ENCODE measurements at places on chromosomes 1 and 21. TPM values are rescaled to one million over a fixed set of nuclear protein-coding genes. Genes with fewer than 3 reads are reported as not detected.

GRCh38 chr1:168054117-168054516 is 82.6 kb downstream of the GPR161 start:
- H3K4me3 ChIP-seq, result no peak overlapping the region
- H3K36me3 ChIP-seq, result peaks cover 6% of the 10 kb centered on the region
- H3K4me1 ChIP-seq, result peaks cover 3% of the 10 kb centered on the region
- no peaks in the 10 kb centered on the region for H3K27me3 ChIP-seq
- H3K27ac ChIP-seq, result no peak overlapping the region

- H3K4me3 ChIP-seq, result peak overlapping the region; percentile 90
- H3K27me3 ChIP-seq, result no peaks in the 10 kb centered on the region
- peaks cover 33% of the 10 kb centered on the region for H3K36me3 ChIP-seq
- peaks cover 40% of the 10 kb centered on the region for H3K4me1 ChIP-seq
- DNase-seq, result no peak
Measured at GRCh38 chr1:156752843-156753482, 1.5 kb upstream of the HDGF start.

- DNase-seq, result no peak
- H3K4me3 ChIP-seq, result no peak overlapping the region
- H3K36me3 ChIP-seq, result no peaks in the 10 kb centered on the region
Measured at GRCh38 chr1:238954865-238955264, 431.5 kb upstream of the CHRM3 start.

DNA sequence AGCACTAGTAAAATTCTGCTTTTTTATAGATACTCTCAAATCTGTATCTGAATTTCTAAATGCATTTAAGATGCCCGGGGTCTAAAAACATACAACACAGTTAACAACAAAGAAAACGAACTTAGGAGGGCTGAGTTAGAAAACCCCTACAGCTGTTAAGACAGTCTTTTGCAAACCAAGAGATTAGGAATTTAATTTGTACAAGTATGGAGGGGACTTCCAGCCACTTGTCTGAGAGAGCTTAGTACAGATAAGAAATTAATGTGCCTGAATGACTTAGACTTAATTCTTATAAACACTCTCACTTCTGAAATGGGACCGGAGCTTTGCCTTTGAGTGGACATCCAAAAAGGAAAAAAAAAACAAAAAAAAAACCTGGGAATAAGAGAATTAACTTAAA is 61.6 kb downstream of the SMYD3 start:
- no peak overlapping the region for H3K27ac ChIP-seq
- H3K4me3 ChIP-seq, result no peak overlapping the region
- H3K4me1 ChIP-seq, result no peaks in the 10 kb centered on the region
- no peaks in the 10 kb centered on the region for H3K27me3 ChIP-seq
- DNase-seq, result no peak

GRCh38 chr1:111598544-111598943 is 21.0 kb upstream of the RAP1A start:
- peaks cover 97% of the 10 kb centered on the region for H3K4me1 ChIP-seq
- DNase-seq, result peak; percentile 58
- no peaks in the 10 kb centered on the region for H3K27me3 ChIP-seq
- peak overlapping the region; percentile 12 for H3K4me3 ChIP-seq
- peaks cover 12% of the 10 kb centered on the region for H3K36me3 ChIP-seq

DNA sequence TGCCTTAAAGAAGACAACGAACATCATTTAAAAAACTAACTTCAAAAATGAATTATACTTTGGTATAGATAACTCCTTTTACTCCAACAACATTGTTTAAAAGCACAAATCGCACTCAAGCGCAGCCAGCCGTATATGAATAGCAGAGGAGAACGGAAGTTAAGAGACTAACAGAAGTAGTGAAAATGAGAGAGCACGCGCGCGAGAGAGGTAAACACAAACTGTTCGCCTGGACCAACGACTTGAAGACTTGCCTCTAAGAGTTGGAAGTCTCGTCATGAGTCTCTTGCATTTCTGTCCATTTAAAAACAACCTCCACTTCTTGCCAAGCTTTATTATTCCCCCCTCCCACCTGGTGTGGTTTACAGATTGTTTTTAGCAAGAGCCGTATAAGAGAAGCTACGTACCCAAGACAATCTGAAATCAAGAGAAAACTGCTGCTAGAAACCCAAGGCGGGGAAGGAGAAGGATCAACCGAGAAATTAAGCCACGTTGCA is 479 bp downstream of the SELENOF start:
- peaks cover 44% of the 10 kb centered on the region for H3K4me1 ChIP-seq
- H3K27ac ChIP-seq, result no peak overlapping the region
- no peak overlapping the region for H3K4me3 ChIP-seq
- peak; percentile 50 for DNase-seq

- no peak for DNase-seq
- no peaks in the 10 kb centered on the region for H3K36me3 ChIP-seq
Measured at GRCh38 chr21:43812139-43812821, 22.9 kb downstream of the RRP1 start.

DNA sequence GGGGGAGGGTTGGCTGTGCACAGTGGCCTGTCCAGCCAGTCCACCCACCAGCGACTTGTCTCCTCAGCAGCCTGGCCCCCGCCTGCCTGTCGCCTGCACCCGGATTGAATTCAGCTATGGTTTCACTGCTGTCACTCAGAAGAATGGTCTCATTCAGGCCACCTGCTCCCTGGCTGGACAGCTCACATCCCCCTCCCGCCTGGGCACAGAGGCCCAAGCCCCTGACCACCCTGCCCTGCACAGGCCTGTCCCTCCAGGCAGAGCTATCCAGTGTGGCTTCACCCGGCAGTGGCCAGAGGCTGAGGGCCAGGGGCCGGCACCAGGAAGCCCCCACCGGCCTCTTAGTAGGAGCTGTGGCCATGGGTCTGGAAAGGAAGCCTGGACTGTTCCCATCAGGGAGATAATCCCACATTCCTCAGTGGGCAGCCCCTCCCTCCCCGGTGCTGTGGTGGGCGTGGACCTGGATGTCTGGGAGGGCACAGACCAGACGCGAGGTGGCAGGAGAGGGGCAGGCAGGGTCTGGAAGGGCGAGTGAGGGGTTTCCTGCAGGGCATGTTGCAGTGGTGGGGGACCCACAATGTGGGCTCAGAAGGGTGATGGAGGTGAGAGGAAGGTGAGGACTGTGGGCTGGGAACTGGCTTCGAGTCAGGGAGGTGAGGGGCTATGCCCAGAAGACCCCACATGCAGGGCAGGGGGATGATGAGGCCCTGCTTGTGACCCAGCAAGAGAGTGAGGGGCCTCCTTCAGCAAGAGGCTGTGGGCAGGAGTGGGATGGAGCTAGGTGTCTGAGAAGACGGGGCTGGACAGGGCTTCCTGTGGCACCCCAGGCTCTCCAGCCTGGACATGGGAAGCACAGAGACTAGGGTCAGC is 30.4 kb downstream of the WNT9A start:
- peaks cover 2% of the 10 kb centered on the region for H3K27me3 ChIP-seq
- no peak overlapping the region for H3K27ac ChIP-seq
- H3K36me3 ChIP-seq, result no peaks in the 10 kb centered on the region
- DNase-seq, result no peak
- H3K4me3 ChIP-seq, result no peak overlapping the region

DNA sequence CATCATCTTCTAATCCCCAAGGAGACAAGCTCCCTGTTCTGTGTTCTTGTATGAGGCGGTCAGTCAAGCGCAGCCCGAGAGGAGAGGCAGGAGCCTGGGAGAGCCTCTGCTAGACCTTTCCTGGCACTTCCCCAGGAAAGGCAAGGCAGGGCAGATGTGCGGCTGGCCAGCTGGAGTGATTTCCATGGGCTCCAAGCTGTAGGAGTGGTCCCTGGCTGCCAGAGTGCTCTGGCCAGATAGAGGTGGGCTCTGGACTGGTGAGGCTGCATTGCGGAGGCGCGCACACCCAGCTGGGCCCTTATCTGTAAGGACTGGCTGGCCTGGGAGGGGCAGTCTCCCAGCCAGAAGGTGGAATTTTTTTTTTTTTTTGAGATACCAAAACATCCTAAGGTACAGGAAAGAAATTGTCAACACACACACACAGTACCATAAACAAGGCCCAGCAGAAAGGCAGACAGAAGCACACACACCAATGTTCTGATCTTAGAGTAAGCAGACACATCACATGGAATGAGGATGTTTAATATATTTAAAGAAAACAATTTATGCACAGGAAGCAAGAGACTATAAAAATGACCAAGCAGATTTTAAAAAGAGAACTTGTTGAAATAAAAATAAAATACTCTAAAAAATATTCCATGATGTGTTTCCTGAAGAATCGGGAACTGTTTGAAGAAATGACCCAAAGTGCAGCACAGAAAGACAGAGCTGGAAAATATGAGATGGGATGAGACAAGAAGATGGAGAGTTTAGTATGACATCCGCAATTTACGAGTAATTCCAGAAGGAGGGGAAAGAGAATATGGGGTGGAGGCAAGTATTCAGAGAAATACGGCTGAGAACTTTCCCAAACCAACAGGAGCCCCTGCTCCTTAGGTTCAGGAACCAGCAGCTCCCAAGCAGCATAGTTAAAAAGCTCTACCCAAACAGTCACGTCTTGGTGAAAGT is 13.4 kb downstream of the IBA57 start:
- peaks cover 1% of the 10 kb centered on the region for H3K36me3 ChIP-seq
- DNase-seq, result no peak
- H3K4me1 ChIP-seq, result peaks cover 2% of the 10 kb centered on the region

GRCh38 chr1:232335261-232335660 is 294.7 kb downstream of the SIPA1L2 start:
- peaks cover 17% of the 10 kb centered on the region for H3K4me1 ChIP-seq
- peaks cover 35% of the 10 kb centered on the region for H3K27me3 ChIP-seq
- H3K4me3 ChIP-seq, result no peak overlapping the region
- H3K36me3 ChIP-seq, result peaks cover 2% of the 10 kb centered on the region
- no peak overlapping the region for H3K27ac ChIP-seq

- H3K36me3 ChIP-seq, result no peaks in the 10 kb centered on the region
- DNase-seq, result no peak
- H3K27ac ChIP-seq, result no peak overlapping the region
- no peak overlapping the region for H3K4me3 ChIP-seq
Measured at GRCh38 chr1:198064181-198064580, 92.6 kb upstream of the NEK7 start.

DNA sequence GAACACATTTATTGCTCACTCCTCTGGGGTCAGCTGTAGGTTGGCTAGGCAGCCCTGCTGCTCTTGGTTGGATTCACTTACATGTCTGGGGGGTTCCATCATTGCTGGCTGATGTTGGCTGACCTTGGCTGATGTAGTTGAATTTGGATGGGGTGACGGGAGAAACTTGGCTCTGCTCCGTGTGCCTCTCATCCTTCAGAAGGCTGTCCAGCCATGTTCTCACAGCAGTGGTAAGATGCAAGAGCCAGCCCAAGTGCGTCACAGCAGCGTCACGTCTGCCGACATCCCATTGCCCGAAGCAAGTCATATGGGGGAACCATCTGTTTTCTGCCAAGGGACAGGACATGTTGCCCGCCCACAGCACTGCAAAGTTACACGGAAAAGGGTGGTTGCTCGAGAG is 613.5 kb downstream of the MATN1 start:
- H3K4me1 ChIP-seq, result no peaks in the 10 kb centered on the region
- H3K4me3 ChIP-seq, result no peak overlapping the region
- no peak overlapping the region for H3K27ac ChIP-seq
- peaks cover 16% of the 10 kb centered on the region for H3K27me3 ChIP-seq
- DNase-seq, result no peak

DNA sequence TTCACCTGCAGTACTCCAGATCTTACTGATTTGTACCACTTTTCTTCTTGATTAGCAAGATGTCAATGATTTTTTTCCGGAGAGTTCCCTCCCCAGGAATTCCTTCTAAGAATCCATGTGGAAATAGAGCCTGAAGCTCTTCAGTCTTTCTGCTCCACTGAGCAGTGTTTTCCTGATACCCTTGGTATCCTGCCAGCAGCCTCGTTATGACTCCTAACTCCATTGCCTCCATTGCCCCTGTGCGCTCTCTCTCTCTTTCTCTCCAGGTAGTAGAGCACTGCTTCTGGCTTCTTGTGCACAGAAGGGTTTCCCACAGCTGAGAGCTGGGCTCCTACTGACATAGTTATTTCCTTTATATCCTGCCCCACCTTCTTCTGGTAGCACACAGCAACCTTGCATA is 12.2 kb downstream of the UBE2U start:
- no peaks in the 10 kb centered on the region for H3K4me1 ChIP-seq
- DNase-seq, result no peak
- H3K27me3 ChIP-seq, result peaks cover 40% of the 10 kb centered on the region
- H3K36me3 ChIP-seq, result no peaks in the 10 kb centered on the region
- H3K27ac ChIP-seq, result no peak overlapping the region

- H3K4me1 ChIP-seq, result no peaks in the 10 kb centered on the region
- no peak overlapping the region for H3K27ac ChIP-seq
- DNase-seq, result no peak
- no peak overlapping the region for H3K4me3 ChIP-seq
- H3K36me3 ChIP-seq, result no peaks in the 10 kb centered on the region
- peaks cover 4% of the 10 kb centered on the region for H3K27me3 ChIP-seq
Measured at GRCh38 chr1:11888877-11889208, 30.1 kb upstream of the NPPB start.

GRCh38 chr1:206518206-206518605 is 10.9 kb downstream of the RASSF5 start:
- H3K27ac ChIP-seq, result no peak overlapping the region
- H3K4me1 ChIP-seq, result peaks cover 6% of the 10 kb centered on the region
- DNase-seq, result no peak

- H3K36me3 ChIP-seq, result no peaks in the 10 kb centered on the region
- no peak overlapping the region for H3K27ac ChIP-seq
- no peak overlapping the region for H3K4me3 ChIP-seq
- DNase-seq, result no peak
Measured at GRCh38 chr21:38920631-38921398, 115.1 kb downstream of the ETS2 start.

DNA sequence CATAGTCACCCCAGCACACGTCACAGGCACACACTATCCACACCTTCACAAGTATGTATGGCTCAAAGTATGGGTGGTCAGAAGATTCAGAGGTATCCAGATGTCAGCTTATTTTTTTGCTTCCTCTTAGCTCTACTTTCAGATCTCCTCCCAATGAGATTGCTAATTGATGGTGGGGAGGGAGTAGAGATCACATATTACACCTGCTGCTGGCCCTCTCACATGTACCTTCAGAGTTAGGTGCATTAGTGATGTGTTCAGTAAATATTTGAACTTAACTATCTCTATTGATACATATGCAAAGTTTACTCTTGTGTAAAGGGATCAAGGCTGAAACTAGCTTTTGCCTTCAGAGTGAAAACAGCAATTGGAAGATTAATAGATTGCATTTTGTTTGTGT is 262.6 kb downstream of the PCP4 start:
- H3K27me3 ChIP-seq, result no peaks in the 10 kb centered on the region
- no peak overlapping the region for H3K4me3 ChIP-seq
- H3K27ac ChIP-seq, result no peak overlapping the region
- H3K36me3 ChIP-seq, result no peaks in the 10 kb centered on the region

- H3K4me3 ChIP-seq, result no peak overlapping the region
- H3K27ac ChIP-seq, result no peak overlapping the region
- no peaks in the 10 kb centered on the region for H3K36me3 ChIP-seq
- no peaks in the 10 kb centered on the region for H3K27me3 ChIP-seq
Measured at GRCh38 chr1:236736761-236737160, 50.5 kb downstream of the ACTN2 start.

GRCh38 chr1:14968251-14968851 is 185.2 kb upstream of the TMEM51 start:
- H3K36me3 ChIP-seq, result no peaks in the 10 kb centered on the region
- no peak overlapping the region for H3K27ac ChIP-seq
- H3K4me1 ChIP-seq, result peaks cover 19% of the 10 kb centered on the region

Gene JAM2
- total RNA-seq, result 0.23 TPM

Gene DNAI4
- total RNA-seq, result 2.9 TPM

Gene SPRR1B
- not detected for total RNA-seq

Gene CADM3
- not detected for total RNA-seq

Data from activated CD4-positive, alpha-beta T cell treated with anti-CD3 and anti-CD28 coated beads, Interleukin-2, amount 10 ng/mL, durations not matched to agents 7 days and 5 days (primary cell).